ENCODE measurements at places on chromosomes 16 and 17.

GRCh38 chr17:55570391-55570790, 59.1 kb upstream of the SMIM36 start:
- DNase-seq = no peak

GRCh38 chr17:30271102-30271501, 20.6 kb downstream of the BLMH start:
- DNase-seq = no peak

DNA sequence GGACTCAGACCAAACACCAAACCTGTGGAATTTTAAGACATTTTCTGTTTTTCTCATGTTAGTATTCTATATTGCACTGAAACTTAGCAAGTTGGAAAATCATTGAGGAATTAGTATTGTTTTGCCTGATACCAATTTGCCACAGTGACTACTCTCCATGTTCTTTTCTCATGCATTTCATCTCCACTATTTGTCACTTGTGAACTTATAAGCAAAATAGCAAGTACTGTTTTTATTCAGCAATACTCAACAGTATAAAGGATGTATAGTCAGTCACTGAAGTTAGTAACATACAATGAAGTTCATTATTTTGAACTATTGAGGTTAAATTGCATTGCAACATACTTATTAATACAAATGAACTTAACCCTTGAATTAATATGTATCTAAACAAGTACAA, 5.8 kb upstream of the VPS35L start:
- DNase-seq = no peak

- no peak for DNase-seq
Measured at GRCh38 chr16:24983561-24983960, 31.6 kb downstream of the ARHGAP17 start.

GRCh38 chr17:74257311-74257710, 16.7 kb upstream of the DNAI2 start:
- no peak for DNase-seq

GRCh38 chr16:71919035-71919434, 23.7 kb downstream of the IST1 start:
- no peak for DNase-seq

- DNase-seq = no peak
Measured at GRCh38 chr16:83971165-83972130, 3.4 kb downstream of the NECAB2 start.

DNA sequence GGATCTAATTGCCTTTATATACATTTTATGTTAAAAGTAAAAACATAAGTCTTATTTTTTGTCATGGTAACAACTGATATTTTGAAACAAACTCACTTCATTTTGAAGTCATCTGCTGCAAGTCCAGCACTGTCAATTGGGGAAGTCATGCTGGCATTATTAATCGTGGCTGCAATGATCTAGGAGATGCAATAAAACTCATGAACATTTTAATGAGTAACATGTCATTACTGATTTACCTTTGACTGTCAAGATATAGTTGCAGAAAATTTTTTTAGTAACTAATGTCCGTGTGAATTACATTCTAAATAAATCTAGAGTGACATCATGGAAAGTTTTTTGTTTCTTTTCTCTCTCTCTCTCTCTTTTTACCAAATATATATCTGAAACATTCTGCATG, 17.3 kb upstream of the KRT24 start:
- no peak for DNase-seq

DNA sequence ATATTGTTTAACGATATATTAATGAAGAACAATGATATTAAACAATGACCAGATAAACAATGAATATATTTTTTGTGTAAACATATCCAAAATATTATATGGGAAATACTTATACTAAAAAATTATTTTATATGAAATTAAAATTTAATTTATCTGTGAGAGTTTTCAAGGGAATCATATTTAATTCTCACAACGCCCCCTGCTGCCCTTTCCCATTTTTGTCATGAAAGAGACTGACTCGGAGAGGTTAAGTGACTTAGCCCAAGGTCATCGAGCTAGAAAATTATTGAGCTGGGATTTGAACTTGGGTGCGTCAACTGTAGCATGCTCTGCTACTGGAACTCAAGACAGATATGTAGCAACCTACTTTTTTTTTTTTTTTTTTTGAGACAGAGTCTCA, 7.2 kb upstream of the MYCBPAP start:
- DNase-seq = no peak

GRCh38 chr17:70675070-70675590, 505.8 kb downstream of the KCNJ2 start:
- no peak for DNase-seq

GRCh38 chr16:4288148-4288921, 15.5 kb upstream of the TFAP4 start:
- DNase-seq = no peak

DNA sequence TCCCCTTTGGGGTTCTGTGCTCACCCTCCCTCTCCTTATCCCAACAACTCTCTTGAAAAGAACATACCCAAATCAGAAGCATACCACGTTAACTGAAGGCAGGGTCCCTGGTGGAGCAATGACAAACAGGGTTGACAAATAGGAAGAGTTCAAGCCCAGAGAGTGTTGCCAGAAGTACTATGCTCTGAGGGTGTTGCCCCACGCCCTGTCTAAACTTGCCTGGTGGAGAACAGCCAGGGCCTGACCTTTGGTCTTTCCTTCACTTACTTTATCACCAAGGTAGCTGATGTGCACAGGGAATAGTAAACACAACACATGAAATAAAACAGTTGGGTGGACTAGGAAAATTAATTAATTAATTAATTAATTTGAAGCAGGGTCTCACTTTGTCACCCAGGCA, 23.3 kb downstream of the ZNF75A start:
- no peak for DNase-seq

DNA sequence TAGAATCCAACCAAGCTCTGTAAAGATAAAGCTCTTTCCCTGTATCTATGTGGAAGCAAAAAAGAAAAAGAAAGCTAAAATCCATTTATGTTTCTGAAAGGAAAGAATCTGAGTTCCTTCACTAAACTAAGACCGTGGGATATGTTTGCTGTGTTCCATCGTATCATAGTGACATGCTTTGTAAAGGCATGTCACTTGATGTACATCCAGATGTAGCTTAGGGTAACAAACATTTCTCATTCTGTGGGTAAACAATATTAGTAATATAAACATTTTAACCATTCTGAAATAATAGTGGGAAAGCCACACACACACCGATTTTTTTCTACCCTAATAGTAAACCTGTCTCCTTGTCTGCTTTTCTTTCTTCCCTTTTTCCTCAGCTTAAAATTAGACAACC, 78.1 kb downstream of the TUBD1 start:
- DNase-seq = no peak
